Hepatocyte (in vitro differentiated cells): ENCODE measurements at places on chromosomes 1 and 21. TPM values are rescaled to one million over a fixed set of nuclear protein-coding genes. Genes with fewer than 3 reads are reported as not detected.

DNA sequence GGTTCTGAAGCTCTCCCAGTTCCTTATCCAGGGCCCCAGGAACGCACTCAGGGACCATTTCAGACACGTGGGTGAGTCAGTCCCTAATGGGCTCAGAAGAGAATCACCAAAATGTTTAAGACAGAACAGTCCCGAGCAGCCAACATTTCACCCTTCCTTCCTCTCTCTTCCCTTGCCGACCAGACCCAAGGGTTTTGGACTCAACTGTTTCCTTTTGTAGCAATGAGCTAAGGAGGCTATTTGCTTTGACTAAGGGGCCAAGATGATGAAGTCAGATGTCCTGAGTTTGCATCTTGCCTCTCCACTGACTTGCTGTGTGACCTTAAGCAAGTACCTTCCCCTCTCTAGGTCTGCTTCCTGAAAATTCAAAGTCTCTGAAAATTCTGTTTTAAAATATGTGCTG, 472.3 kb upstream of the VAMP3 start:
- H3K27me3 ChIP-seq: no peaks in the 10 kb centered on the region
- peak overlapping the region; percentile 70 for H3K27ac ChIP-seq
- no peak for DNase-seq
- H3K36me3 ChIP-seq: no peaks in the 10 kb centered on the region
- H3K4me3 ChIP-seq: no peak overlapping the region

DNA sequence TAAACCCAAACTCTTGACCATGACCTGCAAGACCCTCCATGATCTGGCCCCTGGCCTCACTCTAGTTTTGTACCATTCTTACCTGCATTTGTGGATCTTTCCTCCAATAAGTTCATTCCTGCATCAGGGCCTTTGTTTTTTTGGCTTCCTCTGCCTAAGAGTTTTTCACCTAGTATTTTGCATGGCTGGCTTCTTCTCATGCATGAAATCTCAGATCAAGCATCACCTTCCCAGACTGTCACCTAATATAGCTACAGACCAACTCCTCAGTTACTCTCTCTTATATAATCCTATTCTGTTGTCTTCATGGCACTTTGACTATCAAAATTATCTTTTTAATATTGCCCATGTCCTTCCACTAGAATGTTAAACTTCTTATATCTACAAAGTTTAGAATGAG, 54.2 kb downstream of the BTBD8 start:
- no peaks in the 10 kb centered on the region for H3K27me3 ChIP-seq
- no peaks in the 10 kb centered on the region for H3K36me3 ChIP-seq
- no peak overlapping the region for H3K4me3 ChIP-seq
- DNase-seq: no peak
- no peaks in the 10 kb centered on the region for H3K4me1 ChIP-seq

GRCh38 chr1:54894271-54894670, 7.3 kb upstream of the DHCR24 start:
- H3K4me1 ChIP-seq: no peaks in the 10 kb centered on the region
- H3K27ac ChIP-seq: no peak overlapping the region
- H3K4me3 ChIP-seq: no peak overlapping the region
- no peak for DNase-seq
- H3K36me3 ChIP-seq: no peaks in the 10 kb centered on the region
- H3K27me3 ChIP-seq: no peaks in the 10 kb centered on the region

- no peaks in the 10 kb centered on the region for H3K27me3 ChIP-seq
- no peaks in the 10 kb centered on the region for H3K36me3 ChIP-seq
- no peak overlapping the region for H3K4me3 ChIP-seq
- H3K27ac ChIP-seq: no peak overlapping the region
- no peak for DNase-seq
Observed at GRCh38 chr1:29285771-29286170, 49.4 kb downstream of the PTPRU start.

DNA sequence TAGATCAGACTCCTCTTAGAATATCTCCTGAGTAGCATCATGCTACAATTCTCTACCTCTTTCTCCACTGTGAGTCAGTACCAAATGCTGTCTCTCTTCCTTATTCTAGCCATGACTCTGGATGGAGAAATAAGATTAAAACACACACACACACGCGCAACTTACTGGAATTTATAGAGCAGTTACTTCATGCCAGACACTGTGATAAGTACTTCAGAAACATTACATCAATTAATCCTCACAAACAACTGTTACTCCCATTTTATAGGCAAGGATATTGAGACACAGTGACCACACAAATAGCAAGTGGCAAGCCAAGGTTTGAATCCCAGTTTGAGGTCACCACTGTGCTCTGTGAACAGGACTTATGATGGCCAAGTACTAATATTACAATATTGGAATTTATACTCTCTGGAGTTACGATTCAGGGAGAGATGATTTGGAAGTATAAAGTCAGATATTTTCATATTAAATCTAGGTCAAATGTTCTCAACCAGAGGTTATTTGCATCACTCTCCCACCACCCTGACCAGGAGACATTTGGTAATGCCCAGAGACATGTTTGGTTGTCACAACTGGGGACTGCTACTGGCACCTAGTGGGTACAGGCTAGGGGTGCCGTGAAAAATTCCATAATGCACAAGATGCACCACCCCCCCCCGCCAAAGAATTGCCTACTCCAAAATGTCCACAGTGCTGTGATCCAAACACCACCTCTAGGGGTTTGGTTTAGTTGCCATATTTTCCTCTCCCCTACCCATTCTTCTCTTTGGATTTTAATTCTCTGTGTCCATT, 221.6 kb downstream of the LTN1 start:
- H3K4me1 ChIP-seq: peaks cover 48% of the 10 kb centered on the region
- H3K36me3 ChIP-seq: no peaks in the 10 kb centered on the region
- H3K27ac ChIP-seq: peak overlapping the region; percentile 91
- peak; percentile 14 for DNase-seq

DNA sequence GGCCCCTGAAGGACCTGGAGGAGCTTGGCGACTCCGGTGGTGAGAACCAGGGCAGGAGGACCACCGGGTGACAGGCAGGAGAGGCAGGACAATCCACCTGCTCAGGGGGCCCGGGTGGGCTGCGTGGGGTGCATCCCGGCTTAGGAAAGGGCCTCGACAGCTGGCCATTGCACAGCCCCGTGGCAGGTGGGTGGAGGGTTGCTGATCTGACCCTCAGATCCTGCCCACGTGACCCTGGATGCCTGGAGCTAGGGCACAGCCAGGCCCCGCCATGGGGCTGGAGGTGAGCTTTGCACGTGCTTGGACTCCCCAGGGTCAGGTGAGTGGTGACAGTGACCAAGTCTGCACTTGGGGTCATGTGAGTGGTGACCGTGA, 35.5 kb upstream of the SLC19A1 start:
- DNase-seq: no peak
- H3K4me3 ChIP-seq: no peak overlapping the region
- H3K36me3 ChIP-seq: no peaks in the 10 kb centered on the region
- no peaks in the 10 kb centered on the region for H3K4me1 ChIP-seq
- H3K27me3 ChIP-seq: no peaks in the 10 kb centered on the region
- H3K27ac ChIP-seq: no peak overlapping the region

The SRRM1 gene
- 52.5 and 61.6 TPM in 2 replicates for total RNA-seq

The CDC7 gene
- 5.9 and 8.0 TPM in 2 replicates for total RNA-seq

The EDN2 gene
- 0.36 and 0.40 TPM in 2 replicates for total RNA-seq

The EDARADD gene
- total RNA-seq: 2.4 and 4.5 TPM in 2 replicates

The AVPR1B gene
- total RNA-seq: not detected in 2 replicates

The CD247 gene
- not detected in 2 replicates for total RNA-seq
